Activated T-cell treated with anti-CD3 and anti-CD28 coated beads for 4 hours (primary cell): ENCODE measurements at places on chromosomes 2 and 18.

DNA sequence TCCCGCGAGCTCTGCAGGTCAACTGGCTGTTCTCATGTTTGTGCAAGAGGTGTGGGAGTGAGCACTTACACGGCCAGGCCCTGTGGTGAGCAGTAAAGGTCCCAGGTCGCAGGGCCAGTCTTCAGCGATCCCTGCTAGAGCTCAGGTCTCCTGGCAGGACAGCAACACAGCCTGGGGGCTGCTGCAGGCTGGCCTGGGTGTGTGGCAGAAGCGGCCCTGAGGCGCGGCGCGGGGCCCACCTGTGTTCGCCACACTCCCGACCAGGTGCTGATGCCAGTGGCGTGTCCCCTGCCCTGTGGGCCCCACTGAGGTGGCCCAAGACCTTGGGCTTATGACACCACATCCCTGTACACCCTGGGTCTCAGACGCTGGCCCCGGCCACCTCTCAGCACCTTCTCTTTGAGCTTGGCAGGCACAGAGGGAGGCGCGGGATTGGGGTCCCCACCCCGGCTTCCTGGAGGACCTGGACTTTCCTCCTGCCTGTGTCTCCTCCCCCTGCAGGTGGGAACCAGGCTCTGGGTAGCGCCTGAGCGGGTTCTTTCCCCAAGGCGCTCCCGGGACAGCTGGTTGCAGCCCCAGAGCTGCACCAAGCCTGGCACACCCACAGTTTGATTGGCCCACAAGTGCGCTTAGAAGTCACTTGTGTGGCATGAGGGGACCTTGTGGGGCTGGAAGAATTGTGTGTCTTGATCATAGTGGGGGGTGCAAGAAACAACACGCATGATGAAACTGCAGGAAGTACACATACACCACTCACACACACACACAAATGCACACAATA, 59.2 kb downstream of the TWIST2 start:
- no peak for DNase-seq

- no peak for DNase-seq
These were observed 54.8 kb upstream of the PROKR1 start for GRCh38 chr2:68588589-68588988.

DNA sequence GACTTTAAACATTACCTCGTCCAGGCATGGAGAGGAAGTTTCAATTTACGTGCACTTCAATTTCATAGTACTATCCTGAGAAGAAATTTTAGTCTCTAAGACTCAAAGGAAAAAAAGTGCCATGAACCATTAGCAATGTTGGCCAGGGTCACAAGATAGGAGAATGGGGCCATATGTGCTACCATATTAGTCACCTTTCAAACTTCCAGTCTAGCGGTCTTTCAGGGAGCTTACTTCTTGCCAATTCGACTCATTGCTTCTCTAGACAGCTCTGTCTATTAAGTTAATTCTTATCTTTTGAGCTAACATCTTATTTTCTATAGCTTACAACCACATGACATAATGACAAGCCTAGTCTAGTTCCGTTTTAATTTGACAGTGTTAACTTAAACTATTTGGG, 129.1 kb downstream of the ANKRD44 start:
- no peak for DNase-seq

DNA sequence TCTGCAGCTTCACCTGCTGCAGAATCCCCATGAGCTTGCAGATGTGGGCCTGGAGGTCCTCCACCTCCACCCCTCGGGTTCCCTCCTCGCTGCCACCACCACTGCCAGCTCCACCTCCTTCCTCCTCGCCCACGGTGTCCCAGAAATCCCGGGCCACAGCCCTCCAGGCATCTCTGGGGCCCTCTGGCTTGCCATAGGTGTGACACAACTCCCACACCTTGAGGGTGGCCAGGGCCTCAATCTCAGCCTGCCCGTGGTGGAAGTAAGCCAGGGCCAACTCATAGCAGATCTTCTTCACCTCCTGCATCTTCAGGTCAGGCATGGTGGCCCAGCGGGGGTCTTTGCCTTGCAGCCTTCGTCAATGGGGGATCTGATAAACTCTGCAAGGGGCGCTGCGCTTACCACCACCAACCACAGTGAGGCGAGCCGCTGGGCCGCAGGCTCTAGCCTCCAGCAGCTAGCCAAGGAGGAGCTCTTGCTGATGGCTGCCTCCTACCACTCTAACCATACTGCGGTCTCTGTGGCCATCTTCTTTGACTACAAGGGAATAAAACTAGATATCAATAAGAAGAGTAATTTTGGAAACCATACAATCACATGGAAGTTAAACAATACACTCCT, 36.1 kb upstream of the ANKRD62 start:
- no peak for DNase-seq

DNA sequence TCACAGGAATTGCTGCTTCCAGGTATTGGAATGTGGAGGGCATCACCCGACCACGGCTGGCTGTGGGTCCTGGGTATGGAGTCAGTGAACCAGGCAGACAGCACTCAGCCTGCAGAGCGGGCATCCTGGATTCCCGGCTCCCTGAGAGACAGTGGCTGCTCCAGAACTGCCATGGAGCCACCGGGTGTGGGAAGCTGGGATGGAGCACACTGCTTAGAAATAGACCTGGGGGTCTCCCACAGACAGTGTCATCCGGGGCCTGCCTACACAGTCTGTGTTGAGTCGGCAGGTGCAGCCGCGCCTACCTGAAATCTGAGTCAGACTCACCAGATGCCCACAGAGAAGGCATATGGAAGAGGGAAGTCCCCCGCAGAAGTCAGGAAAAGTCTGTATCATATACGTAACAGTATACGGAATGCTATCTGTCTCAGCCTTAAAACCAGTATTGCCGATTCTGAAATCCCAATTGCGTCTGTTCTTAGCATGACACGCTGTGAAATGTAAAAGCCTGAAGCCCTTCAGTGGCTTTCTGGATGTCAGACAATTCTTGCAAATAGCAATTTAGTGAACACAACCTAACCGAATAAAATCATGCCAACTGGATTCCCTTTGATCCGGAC, 509.7 kb upstream of the MYT1L start:
- DNase-seq, result no peak

- no peak for DNase-seq
These were observed 34.6 kb downstream of the EIPR1 start for GRCh38 chr2:3343012-3343411.

- no peak for DNase-seq
These were observed 34.4 kb downstream of the NEMP2 start for GRCh38 chr2:190500054-190500502.

DNA sequence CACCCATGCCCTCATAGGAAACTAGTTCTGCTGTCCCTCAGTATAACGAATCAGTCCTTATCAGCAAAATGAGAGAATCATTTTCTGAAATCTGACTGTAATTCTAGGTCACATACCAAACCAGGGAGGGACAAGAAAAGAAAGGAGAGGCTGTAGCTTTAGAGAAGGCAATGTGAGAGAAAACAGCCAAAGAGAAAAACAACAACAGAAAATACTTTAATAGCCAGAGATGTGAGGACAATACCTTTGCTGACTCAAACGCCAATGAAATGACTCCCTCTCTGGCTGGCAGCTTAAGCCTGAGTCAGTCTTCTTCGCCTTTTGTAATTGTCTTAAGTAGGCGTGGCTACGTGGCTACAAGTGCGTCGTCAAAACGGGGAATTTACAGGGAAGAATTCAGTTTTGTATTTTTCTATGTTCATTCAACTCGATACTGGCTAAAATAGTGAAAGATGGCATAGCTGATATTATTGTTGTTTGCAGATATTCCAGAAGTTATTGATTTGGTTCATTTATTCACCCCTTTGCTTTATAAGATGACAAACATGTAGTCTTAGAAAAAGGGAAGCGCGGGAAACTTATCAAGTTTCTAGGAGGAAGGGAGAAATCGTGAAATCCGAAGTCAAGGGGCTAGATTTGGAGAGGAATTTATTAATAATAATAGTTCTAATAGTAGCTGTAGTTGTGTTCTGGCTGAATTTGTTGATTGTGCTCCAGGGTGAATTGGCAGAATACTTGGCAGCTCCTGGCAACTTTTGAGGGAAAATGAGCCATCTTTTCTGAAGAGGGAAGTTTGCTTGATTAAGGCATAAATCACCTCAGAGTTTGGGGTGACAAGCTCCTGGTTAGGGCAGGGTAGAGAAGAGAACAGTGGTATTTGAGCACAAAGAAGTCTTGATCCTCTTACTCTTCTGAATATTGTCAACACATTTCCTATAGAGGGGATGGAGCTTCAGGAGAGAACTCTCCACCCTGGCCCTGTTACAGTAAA, at the start of gene IL1A:
Gene IL1A (minus strand): TSS at position 295 of the 991 bp plus-strand sequence. CDS start 723 bp downstream, outside the sequence.
- no peak for DNase-seq
